ENCODE measurements at places on chromosomes 4 and X.

DNA sequence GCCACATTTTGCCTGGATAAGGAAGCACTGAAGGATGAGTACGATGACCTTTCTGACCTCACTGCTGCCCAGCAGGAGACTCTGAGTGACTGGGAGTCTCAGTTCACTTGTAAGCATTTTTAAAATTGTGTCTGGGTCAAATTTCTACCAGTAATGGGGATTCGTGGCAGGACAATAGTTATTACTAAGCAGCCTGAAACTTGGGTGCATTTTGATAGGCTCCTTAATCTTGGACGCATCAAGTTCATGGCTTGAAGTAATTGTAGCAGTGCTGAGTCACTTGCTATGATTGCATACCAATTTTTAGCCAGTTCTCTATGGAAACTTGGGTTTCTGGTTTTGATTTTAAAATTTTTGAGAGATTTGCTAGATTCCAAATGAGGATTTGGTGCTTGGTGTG, 4.3 kb downstream of the PGRMC1 start:
- DNase-seq: no peak

DNA sequence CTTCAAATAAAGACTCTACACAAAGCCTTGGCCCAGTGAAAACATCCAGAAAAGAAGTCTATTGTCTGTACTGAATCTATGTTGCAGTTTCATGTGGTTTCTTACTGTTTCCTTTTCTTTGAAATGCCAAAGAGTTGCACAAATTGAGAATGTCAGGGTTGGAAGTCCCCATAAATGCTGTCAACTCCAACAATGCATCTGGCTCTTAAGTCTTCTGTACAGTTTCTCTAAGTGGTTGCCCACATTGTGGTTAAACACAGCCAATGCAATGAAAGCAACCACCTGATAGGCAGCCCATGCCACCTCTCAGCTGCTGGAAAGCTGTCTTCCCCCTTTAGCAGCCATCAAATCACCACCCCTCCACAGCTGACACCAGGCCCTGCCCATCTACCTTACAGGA, 67.2 kb upstream of the C1GALT1C1 start:
- no peak for DNase-seq

DNA sequence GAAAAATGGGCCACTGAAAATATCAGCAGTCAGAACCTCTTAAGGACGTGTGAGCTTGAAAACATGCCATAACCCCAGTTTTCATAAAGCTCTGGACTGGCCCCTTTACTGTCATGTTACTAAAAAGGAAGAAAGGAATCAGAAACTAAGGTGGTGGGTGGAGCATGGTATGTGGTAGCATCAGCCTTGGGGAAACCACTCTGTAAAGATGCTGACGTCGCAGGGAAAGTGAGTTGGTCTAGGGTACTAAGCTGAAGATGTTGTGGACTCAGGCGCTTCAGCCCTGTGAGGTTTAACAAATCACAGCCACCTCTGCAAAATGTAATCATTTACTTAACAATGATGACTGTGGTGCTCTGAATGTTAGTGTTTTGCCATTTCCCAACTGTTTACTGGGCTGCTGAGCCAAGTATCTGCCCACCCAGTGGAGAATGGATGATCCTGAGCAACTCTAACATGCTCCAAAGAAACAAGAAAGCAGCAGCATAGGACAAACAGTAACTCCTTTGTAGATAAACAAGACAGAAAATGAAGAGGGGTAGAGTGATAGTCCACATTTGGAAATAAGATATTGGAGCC, 33.4 kb downstream of the C4orf54 start:
- DNase-seq: no peak

DNA sequence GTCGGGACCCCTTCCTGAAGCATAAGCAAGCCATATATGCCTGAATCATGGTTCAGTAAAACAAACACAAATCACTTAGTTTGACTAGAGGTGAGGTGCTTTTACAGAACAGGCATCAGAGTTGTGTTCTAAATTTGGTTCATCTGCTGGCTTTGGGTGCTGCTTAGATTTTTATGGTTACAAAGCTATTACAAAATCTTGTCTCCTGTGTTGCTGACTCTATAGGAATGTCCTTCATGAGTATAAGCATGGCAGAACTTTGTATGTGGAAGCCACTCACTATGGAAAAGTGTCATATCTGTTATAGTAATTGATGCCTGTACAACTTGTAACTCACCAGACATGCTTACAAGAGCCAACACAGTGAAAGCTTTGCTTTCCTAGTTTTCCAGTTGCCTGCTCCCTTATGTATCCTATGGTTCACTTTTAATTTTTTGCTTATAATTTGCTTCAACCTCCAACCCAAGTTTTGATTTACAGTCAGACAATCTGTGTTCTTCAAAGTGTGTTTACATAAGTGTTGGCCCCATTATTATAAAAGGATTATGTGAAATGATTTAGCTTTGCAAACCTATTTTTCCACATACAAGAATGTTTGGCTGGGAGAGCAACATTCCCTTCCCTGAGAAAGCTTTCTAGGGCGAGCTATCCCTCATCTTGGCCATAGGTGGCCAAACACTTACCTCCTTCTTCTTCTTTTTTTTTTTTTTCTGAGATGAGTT, 30.0 kb upstream of the CYP2U1 start:
- no peak for DNase-seq

- no peak for DNase-seq
Observed at GRCh38 chr4:1043162-1043561, 31.7 kb downstream of the FGFRL1 start.

DNA sequence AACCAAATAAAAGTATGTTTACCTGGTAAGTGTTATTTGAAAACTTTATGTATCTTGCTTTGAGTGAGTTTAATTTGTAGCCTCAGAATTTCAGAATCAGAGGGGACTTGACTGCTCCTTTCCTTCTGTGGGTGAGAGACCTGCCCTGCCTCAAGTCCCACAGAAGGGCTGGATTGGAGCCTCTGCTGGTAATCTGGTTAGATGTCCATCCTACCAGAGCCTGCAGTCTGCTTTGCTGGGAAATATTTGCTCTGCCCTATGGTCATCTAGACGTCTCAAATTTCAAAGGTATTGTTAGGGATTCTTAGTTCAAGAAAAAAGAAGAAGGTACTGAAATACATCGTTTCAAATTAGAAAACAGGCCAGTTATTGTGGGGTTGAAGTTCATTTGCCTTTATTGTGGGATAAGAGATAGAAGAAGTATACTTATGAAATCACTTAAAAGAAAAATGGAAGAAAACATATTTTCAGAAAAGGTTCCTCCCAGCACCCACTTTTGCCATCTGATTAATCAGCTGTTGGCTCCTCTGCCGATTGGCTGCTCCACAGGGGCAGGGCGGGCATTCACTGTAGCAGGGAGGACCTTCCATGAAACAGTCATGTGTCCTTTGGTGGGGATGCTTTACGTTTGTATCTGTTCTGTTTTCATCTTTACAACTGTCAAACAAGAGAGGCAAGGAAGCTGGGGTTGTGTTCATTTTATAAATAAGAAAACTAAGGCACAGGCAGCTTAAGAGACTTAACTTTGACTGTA, 73.3 kb upstream of the TLR2 start:
- no peak for DNase-seq

DNA sequence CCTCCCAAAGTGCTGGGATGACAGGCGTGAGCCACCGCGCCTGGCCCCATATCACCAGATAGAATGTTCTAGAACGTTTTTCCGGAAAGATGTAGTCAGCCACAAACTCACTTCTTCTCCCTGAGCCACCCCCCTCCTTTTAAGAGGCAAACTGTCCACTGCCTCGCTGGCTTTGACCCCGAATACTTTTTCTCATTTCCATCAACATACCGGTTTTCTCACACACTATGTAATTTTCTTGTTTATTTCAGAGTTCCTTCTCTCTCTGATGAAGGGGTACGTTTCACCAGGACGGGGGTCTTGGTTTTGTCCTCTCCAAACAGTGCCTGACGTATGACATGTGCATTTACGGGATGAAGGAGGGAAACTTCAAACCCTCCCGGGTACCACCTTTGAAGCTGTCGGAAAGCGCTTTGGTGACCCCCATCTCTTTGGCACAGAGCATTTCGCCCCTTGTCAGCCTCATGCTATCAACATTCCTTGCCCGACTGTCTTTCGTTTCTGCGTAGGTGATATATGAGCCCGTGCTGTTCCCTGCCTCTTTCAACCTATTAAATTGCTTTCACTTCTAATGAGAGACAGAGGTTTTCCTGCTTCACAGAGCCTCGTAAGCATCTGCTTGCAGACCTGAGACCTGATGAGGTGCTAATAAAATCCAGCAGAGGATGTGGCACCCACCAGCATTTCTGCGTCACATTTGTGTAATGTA, 73.8 kb downstream of the CRLF2 start:
- DNase-seq: peak; percentile 61

DNA sequence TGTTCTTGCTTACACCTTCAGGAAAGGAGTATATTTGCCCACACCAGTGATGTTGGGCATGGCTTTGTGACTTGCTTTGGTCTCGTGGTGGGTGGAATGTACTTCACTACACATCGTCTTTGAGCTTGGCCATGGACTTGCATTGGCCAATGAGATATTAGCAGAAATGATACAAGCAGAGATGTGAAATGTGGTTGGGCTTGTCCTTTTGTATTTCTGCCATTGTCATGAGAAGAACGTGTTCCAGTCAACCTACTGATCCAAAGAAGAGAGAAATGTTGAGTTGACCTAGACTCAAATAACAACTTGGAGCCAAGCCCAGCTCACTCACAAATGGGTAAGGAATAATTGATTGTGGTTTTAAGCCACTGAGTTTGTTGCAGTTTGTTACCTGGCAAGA, 138.4 kb upstream of the ARX start:
- DNase-seq: no peak

- DNase-seq: no peak
Observed at GRCh38 chr4:77264826-77265225, 107.8 kb downstream of the CCNG2 start.

DNA sequence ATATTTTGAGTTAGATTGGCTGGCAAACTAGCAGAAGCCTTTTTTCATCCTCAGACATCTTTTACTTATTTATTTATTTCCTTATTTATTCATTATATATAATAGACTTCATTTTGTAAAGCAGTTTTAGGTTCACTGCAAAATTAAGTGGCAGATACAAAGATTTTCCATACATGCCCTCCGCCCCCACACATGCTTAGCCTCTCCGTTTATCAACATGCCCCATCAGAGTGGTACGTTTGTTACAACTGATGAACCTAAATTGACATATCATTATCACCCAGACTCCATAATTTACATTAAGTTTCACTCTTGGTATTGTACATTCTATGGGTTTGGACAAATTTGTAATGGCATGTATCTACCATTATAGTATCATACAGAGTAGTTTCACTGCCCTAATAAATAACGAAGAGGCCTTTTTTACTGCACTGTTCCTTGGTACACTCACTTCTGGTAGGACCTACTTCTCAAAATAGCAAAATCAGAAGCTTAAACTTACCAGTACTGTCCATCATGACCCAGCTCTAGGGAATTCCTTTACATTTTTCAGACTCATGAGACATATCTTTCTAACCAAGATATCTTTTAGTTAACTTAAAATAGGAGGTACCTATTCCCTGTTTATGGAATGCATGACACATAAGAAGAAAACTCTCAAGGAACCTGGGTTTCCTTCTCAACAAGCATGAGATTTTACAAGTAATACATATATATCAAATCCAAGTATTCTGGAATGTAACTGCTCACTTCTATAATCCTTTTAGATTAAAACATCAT, 4.8 kb upstream of the TMPRSS11B start:
- no peak for DNase-seq

- no peak for DNase-seq
Observed at GRCh38 chr4:126718136-126718535, 914.6 kb upstream of the INTU start.

GRCh38 chr4:108839333-108839732, 76.5 kb upstream of the ETNPPL start:
- no peak for DNase-seq

DNA sequence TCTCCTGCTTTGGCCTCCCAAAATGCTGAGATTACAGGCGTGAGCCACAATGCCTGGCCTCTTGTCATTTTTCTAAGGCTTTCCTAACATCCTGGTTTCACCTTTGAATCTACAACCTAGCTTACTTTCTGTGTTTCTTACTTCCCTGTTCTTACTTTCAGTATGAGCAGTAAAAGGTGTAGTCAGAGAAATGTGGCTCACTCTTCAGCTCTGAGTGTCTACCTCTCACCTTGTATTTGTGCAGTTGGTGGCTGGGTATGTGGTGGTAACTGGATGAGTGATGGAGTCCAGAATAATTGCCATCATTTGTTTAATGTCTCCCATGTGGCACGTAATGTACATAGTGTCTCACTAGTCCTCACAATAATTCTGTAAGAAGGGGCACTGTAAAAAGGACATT, 19.1 kb upstream of the CXCL11 start:
- DNase-seq: no peak

DNA sequence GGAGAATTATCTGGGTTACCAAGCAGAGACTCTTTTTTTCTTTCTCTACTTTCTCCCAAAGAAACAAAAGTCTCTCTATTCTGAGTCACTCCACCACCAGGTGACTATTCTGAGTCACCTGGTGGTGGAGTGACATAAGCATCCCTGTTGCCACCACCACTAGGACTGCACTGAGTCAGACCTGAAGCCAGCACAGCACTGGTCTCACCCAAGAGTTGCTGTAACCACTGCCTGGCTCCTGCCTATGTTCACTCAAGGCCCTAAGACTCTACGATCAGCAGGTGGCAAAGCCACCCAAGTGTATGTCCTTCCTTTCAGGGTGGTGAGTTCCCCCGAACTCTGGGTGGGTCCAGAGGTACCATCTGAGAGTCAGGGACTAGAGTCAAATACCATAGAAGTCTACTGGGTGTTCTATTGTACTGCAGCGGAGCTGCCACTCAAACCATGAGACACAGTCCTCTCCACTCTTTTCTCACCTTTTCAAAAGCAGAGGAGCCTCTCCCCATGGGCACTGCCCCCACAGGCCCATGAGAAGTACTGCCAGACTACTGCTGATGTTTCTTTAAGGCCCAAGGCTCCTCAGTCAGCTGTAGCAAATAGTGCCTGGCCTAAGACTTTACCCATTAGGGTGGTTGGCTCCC, 209.6 kb upstream of the IRS4 start:
- no peak for DNase-seq

GRCh38 chr4:10715135-10715534, 30.6 kb upstream of the CLNK start:
- no peak for DNase-seq

DNA sequence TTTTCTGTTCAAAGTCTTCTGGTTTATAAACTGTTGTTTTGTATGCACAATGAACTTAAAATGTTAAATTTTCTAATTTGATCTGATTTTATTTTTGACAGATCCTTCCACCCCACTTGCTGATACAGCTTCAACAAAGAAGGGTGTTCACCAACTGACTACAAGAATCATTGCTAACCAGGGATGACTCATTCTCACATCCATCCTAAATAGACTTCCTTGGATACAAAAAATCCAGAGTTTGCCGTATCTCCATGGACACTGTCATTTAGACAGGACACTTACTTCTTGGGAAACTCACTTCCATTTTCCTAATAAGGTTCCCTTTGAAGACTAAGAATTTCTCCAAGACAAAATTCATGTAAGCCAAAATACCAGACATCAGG, 111.6 kb upstream of the NWD2 start:
- DNase-seq: no peak

- DNase-seq: no peak
Observed at GRCh38 chr4:78781924-78782323, 5.8 kb downstream of the BMP2K start.

DNA sequence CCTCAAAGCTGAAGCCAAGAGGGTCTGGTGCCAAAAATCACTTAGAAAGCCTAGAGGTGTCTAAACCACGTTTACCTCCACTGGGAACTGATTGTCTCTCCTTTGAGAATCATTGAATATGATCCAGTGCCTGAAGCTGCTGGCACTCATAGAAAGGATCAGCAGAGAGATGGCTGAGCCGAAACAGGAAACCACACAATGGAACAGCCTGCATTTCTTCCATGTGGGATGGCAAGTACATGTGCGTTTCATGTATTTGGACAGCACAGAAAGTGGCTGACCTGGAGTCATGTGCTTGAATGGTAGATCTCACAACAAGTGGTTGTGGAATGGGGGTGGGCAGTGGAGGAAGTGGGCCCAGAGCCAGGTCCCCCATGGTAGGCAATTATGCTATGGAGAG, 533.7 kb downstream of the INPP4B start:
- no peak for DNase-seq

Data from vagina (tissue), 2 donors.